ENCODE measurements at places on chromosomes 7 and 10. TPM values are rescaled to one million over a fixed set of nuclear protein-coding genes. Genes with fewer than 3 reads are reported as not detected.
A peak's percentile ranks its signal among the peaks of the same experiment; 100 is the strongest.

DNA sequence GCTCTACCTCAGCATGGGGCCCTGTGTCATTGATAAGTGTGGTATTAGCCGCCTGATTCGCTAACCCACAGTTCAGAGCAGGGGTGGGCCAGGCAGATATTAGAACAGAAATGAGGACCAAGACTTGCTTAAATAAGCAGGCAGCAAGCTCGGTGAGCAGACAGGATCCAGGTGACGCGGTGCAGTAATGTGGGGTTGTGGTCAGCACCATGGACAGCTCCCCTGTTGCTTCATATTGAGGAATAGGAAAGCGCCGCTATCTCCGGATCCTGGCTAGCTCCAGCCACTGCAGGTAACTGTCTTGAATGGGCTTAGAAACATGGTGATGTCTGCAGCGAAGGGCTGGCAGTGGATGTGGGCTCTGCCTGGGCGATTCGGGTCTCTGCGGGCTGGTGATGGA is 51.3 kb upstream of the GPR26 start:
- no peak overlapping the region for H3K4me3 ChIP-seq
- no peaks in the 10 kb centered on the region for H3K4me1 ChIP-seq
- H3K27me3 ChIP-seq = no peaks in the 10 kb centered on the region
- H3K27ac ChIP-seq = no peak overlapping the region
- no peaks in the 10 kb centered on the region for H3K36me3 ChIP-seq

DNA sequence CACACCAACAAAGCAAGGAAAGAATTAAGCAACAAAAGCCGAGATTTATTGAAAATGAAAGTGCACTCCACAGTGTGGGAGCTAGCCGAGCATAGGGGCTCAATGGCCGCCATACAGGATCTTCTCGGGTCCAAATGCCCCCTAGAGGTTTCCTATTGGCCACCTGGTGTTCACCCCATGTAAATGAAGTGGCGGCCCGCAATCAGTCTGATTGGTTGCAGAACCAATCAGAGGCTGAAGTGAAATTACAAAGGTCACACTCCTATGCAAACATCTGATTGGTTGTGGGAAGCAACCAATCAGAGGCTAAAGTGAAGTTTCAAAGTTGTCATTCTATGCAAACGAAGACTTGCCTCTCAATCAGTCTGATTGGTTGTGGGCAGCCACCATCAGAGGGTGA is 61.8 kb upstream of the SLC35B4 start:
- no peaks in the 10 kb centered on the region for H3K36me3 ChIP-seq
- peak; percentile 16 for DNase-seq
- H3K4me3 ChIP-seq = no peak overlapping the region
- no peaks in the 10 kb centered on the region for H3K27me3 ChIP-seq

GRCh38 chr7:121531175-121532070 is 135.3 kb upstream of the FAM3C start:
- H3K36me3 ChIP-seq = no peaks in the 10 kb centered on the region
- no peaks in the 10 kb centered on the region for H3K27me3 ChIP-seq
- DNase-seq = no peak
- no peak overlapping the region for H3K27ac ChIP-seq

GRCh38 chr10:3806603-3807002 is 21.6 kb upstream of the KLF6 start:
- no peaks in the 10 kb centered on the region for H3K27me3 ChIP-seq
- peaks cover 22% of the 10 kb centered on the region for H3K4me1 ChIP-seq
- H3K36me3 ChIP-seq = no peaks in the 10 kb centered on the region
- H3K27ac ChIP-seq = no peak overlapping the region
- DNase-seq = no peak

GRCh38 chr7:141522657-141523342 is 28.4 kb upstream of the AGK start:
- no peak overlapping the region for H3K27ac ChIP-seq
- H3K27me3 ChIP-seq = no peaks in the 10 kb centered on the region
- no peaks in the 10 kb centered on the region for H3K36me3 ChIP-seq
- H3K4me1 ChIP-seq = no peaks in the 10 kb centered on the region
- H3K4me3 ChIP-seq = no peak overlapping the region

DNA sequence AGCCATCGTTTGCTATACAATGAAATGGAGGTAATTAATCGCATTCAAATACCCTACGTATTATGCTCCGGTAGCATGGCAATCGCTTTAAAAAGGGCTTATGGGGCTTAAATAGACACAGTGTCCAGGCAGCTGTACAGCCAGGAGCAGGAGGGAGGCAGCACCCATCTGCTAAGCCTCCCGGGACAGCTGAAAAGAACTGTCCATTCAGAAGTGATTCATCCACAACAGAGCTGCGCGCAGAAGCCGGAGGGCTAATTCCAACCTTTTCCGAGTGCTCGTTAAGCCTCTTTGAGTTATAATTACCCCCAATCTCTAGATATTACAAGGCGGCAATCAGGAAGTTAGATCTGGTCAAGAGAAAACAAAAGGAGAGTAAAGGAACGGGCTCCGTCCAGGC is 58.3 kb downstream of the DPYSL4 start:
- H3K4me3 ChIP-seq = no peak overlapping the region
- no peak overlapping the region for H3K27ac ChIP-seq
- no peaks in the 10 kb centered on the region for H3K4me1 ChIP-seq

LRRN3 gene
- total RNA-seq = 59.6 TPM
